ENCODE measurements at places on chromosomes 6 and 20. TPM values are rescaled to one million over a fixed set of nuclear protein-coding genes. Genes with fewer than 3 reads are reported as not detected.

GRCh38 chr20:3100480-3100879, 16.0 kb upstream of the AVP start:
- no peaks in the 10 kb centered on the region for H3K36me3 ChIP-seq
- H3K27ac ChIP-seq, result no peak overlapping the region
- H3K4me1 ChIP-seq, result 0 out of 2 replicates have a peak, but pooled peaks cover 4% of the 10 kb centered on the region
- H3K4me3 ChIP-seq, result no peak overlapping the region
- no peak for DNase-seq

- no peak for DNase-seq
- H3K27me3 ChIP-seq, result no peaks in the 10 kb centered on the region
- H3K27ac ChIP-seq, result no peak overlapping the region
- H3K36me3 ChIP-seq, result no peaks in the 10 kb centered on the region
- H3K4me1 ChIP-seq, result no peaks in the 10 kb centered on the region
- H3K4me3 ChIP-seq, result no peak overlapping the region
Measured at GRCh38 chr6:159490298-159490937, 202.6 kb downstream of the SOD2 start.

GRCh38 chr6:134352786-134353480, 35.0 kb upstream of the SGK1 start:
- no peak overlapping the region for H3K4me3 ChIP-seq
- DNase-seq, result no peak
- H3K4me1 ChIP-seq, result no peaks in the 10 kb centered on the region
- H3K27me3 ChIP-seq, result no peaks in the 10 kb centered on the region

DNA sequence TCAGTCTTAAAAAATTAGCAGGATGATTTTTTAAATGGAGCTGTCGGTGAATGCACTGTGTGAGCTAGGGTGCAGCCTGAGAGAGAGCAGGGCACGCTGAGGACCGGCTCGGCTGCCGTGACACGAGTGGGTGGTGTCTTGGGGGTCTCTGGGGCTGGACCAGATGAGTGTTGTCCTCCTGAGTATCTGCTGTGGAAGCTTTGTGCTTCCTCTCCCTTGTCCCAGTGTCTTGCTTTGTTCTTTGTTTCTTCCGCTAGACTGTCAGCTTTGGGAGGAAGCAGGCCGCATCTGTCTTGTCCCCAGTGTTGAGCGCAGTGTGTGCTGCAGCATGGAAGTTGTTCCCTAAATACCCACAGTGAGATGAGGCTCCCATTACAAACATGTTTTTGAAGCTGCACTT, 89.4 kb downstream of the RTN4IP1 start:
- H3K27me3 ChIP-seq, result no peaks in the 10 kb centered on the region
- no peak overlapping the region for H3K4me3 ChIP-seq
- no peak for DNase-seq

C6orf141 gene
- total RNA-seq, result 2.1 TPM
